Esophagus muscularis mucosa (tissue), 4 donors: ENCODE measurements at places on chromosomes 12 and 14. TPM values are rescaled to one million over a fixed set of nuclear protein-coding genes. Genes with fewer than 3 reads are reported as not detected.

The OTOGL gene
- 2.0 TPM for total RNA-seq

The SLC16A7 gene
- 28.4 TPM for total RNA-seq

The SLC6A13 gene
- not detected for total RNA-seq

The ADAMTS20 gene
- not detected for total RNA-seq

The NTF3 gene
- total RNA-seq = 1.0 TPM

The HRK gene
- not detected for total RNA-seq
